ENCODE measurements at places on chromosomes 6 and 20.
A peak's percentile ranks its signal among the peaks of the same experiment; 100 is the strongest.

DNA sequence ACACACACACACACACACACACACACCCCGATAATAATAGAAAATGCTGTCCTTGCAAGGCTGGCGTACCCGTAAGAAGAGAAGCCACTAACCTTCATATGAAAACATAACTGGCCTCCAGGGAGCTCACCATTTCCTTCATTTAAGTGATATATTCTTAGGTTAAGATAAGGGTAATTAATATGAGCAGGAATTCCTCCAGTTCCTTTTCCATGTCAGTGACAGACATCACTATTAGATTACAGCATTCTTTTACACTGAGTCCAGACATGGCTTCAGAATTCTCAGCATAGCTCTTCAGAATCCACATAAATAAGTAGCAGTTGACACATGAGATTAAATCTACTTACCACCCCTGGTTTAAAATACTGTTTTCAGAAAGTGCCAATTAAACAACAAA is 121.9 kb downstream of the SIM1 start:
- DNase-seq: no peak

DNA sequence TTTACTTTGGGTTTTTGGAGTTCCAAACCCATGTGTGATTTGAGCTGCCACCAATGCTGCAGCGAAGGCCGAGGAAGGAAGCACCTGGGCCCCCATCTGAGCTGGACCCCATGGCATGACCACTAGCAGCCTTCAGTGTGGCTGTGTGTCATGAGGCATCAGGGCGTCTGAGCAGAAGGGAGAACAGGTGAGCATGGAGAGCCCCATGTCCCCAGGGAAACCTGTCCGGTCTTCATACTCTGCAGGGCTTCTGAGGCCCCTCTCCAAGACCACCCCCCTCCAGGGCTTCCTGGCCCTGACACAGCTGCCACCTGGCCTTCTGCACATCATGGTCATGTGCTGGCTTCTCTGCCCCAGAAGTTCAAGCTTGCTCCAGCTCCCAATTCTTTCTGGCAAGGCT is 169.1 kb upstream of the CST7 start:
- DNase-seq: no peak

- no peak for DNase-seq
Measured at GRCh38 chr6:161889324-161889723, 615.5 kb upstream of the AGPAT4 start.

DNA sequence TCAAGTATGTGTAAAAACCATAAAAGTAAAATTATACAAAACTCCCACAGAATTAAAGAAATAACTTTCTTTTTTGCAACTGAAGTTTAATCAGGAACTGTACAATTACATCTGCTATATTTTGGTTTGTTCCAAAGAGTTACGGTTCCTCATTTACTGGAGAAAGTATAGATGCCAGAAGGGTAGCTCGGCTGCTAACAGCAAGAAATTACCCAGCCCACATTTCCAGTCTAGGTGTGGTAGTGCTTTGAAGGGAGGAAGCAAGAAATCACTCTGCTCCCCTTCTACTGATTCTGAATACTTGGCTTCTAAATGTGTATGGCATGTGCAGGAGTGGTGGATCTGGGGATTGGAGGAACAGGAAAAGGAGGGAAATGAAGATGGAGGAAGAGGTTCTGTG is 441.3 kb downstream of the CDC5L start:
- DNase-seq: no peak

GRCh38 chr20:48375804-48376203 is 452.0 kb downstream of the PREX1 start:
- DNase-seq: no peak

DNA sequence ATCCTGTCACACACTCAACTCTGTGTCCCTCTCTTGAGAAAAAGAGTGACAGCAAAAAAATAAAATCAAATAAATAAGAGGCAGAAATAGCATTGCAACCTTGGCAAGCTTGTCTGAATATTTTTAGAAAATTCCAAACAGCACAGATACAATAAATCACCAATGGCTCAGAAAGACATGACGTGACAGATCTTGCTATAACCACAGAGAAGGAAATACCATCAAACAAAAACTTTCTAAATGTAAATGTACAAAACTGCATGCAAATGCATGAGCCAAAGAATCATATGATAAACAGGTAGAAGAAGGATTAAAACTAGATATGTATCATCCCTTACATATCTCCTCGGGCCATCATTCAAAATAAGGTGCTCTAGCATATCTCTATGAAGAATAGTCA is 549.2 kb upstream of the NOX3 start:
- DNase-seq: no peak

- DNase-seq: peak; percentile 12
Measured at GRCh38 chr6:16238057-16238962, at the start of gene GMPR. Gene GMPR (plus strand): TSS chr6:16238587. CDS start chr6:16238694, 107 bp downstream.

DNA sequence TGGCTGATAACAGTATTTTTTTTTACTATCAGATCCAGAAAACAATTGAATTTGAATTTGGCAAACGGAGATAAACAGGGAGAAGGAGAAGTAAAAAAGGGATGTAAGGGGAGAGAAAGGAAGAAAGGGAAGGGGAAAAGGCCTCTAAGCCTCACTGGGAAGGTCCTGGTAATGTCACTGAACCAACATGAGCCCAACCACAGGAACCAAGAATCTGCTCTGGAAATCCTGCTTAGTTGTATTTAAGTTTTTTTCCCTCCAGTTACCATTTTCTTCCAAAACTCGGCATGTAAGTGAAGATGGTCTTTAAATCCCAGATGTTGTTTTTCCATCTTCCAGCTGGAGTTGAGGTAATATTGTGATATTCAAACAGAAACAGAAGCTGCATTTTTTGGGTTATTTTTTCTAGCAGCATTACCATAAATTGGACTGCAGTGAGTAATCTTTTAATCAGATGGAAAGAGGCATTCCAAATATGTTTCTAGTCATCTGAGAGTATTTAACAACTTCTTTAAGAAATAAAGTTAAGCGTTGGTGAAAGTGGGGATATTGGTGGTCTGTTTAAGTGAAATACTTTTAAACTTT is 91.1 kb downstream of the TXNDC5 start:
- no peak for DNase-seq

DNA sequence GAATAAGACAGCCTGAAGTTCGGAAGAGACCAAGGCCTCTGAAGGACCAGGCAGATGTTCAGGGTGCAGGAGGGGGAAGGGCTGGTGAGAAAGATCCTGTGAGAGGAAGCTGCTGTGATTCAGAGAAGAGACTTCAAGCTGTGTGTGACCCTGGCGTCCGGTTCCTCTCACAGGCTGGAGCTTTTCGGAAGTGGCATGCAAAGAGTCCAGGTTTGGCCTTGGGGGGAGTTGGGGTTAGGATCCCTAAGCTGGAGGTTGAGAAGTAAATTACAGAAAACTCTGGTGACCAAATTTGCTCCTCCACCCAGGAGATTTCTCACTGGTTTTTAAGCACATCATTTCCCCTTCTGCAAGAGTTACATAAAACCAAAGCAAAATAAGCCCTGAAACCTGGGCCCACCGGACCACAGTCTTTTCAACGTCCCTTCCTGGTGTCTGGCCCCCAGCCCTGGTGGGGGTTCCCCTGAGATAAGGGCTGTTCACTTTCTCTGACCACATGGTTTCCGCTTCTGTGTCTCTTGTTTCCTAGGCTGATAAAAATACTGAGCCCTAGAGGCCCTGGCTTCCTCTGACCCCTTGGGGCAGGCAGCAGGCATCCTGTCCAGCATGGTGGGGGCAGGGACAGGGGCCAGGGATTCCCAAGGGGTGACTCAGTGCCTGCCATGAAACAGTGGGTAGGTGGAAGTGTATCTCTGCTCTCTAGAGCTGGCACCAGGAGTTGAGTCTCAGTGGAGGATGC is 12.0 kb upstream of the LTA start:
- DNase-seq: no peak

DNA sequence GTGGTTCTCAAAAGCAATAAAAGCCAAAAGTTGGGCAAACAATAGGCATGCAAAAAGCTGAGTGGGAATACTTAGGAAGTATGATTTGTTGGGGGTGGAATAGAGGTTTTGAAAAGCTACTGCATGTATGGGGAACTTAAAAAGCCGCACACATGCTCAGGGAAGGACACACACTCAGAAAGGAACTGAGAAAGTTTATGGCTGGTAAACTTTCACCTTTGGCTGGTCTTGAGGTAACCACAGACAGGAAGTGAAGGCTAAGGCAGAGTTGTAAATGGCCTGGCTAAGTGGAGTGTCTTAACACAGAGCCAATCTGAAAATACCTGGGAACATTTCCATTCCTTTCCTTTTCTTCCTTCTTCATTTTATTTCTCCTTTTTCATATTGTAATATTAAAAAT is 134.5 kb upstream of the EXOC2 start:
- DNase-seq: no peak

DNA sequence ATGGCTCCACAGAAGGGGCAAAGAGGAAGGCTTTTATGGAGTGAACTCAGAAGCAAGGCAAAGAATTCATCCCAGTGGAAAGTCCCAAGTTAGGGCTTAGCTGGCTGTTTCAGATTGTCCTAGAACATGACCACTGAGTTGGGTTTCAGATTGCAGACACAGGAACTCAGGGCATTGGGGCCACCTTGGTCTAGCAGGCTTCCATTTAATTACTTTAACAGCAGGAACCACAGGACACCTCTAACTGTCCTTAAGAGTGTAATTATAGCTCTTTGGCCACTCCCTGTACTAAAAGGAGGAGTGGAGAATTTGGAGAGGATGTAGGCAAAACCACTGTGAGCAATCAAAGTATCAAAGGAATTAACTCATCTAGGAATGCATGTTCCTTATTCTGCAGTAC is 150.6 kb upstream of the AGPAT4 start:
- no peak for DNase-seq

GRCh38 chr20:24862186-24862585 is 86.9 kb upstream of the CST7 start:
- DNase-seq: no peak

DNA sequence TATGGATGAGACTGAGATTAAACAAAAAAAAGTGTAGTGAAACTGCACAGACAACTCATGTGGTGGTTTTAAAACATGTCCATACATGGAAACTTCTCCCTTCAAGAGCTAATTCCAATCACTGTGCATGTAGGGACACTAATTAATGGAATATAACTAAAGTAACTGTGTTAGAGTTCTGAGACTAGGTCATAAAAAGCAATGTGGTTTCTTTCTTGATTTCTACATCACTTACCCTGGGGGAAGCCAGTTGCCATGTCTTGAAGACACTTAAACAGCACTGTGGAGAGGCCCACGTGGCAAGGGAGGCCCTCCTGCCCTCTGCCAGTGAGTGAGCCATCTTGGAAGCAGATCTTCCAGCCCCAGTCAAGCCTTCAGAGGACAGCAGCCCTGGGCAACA is 118.2 kb upstream of the DST start:
- DNase-seq: no peak

DNA sequence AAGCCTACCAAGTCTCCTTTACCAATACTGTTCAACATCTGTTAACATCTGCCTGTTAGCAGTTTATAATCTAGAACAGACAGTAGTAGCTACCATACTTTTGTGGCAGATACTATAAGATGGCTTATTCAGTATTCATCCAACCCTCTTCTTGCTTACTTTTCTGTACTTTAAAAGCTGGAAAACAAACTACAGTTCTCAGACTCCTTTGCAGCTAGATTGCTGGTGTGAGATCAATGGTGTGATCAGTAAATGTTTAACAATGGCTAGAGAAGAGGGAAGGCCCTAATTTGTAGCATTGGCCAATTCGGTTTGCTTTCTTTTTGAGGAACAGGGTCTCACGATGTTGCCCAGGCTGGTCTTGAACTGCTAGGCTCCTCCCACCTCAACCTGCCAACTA is 3.5 kb upstream of the REV3L start:
- no peak for DNase-seq

DNA sequence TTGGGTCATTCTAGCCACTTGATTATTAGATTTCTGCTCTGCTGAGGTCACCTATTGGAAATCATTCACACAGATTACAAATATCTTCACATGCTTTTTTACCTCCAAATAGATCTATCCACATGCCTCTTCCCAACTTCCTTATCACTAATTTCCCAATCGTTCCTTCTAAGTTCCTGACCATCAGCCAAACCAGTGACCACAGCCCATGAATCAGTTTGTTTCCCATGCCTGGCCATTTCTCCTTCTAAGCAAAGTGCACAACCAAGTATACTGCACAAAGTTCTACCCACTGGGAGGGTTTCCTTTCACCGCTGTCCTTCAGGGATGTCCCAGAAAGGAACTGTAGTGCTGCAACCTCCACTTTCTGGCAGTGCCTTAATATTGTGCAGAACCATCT is 140.5 kb upstream of the SYNDIG1 start:
- DNase-seq: no peak

- DNase-seq: no peak
Measured at GRCh38 chr6:7154341-7155139, 46.8 kb downstream of the RREB1 start.

- no peak for DNase-seq
Measured at GRCh38 chr6:2839982-2840748, 1.5 kb downstream of the SERPINB1 start.

DNA sequence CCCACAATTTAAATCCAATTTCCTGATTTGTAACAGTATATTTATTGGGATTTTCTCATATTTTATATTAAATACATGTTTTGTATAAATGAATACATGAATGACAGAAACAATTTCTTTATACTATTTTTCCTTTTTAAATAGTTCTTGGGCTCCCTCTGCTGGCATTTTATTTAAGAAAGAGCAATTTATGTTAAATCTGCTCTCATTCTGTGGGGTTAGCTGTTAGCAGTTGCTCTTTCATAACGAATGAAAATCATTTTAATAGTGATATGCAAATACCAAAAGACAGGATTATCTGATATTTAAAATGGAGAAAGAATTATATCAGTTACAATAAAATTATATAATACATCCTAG is 118.3 kb downstream of the RALGAPA2 start:
- peak; percentile 54 for DNase-seq

- no peak for DNase-seq
Measured at GRCh38 chr20:58795181-58795922, 55.4 kb downstream of the GNAS-AS1 start.

GRCh38 chr6:4460586-4461475 is 315.4 kb upstream of the CDYL start:
- no peak for DNase-seq

DNA sequence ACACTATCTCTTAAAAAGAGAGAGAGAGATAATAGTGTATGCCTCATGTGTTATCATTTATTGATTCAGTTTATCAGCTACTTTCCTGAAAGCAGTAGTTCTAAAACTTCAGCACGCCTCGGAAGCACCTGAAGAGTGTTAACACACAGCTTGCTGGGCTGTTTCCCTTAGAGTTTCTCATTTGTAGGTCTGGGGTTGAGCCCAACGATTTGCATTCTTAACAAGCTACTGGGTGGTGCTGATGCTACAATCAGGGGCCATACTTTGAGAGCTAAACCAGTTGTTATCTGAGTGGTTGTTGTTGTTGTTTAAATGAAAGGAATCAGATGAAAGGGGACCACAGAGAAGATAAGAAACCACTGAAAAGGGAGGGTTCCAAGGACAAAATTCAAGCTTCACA is 32.6 kb downstream of the SIM1 start:
- DNase-seq: no peak
